AG20443 (cell line): ENCODE measurements at places on chromosomes 11 and 22.

- DNase-seq, result peak; percentile 25
Observed at GRCh38 chr11:36300650-36301049, 4.6 kb downstream of the PRR5L start.

DNA sequence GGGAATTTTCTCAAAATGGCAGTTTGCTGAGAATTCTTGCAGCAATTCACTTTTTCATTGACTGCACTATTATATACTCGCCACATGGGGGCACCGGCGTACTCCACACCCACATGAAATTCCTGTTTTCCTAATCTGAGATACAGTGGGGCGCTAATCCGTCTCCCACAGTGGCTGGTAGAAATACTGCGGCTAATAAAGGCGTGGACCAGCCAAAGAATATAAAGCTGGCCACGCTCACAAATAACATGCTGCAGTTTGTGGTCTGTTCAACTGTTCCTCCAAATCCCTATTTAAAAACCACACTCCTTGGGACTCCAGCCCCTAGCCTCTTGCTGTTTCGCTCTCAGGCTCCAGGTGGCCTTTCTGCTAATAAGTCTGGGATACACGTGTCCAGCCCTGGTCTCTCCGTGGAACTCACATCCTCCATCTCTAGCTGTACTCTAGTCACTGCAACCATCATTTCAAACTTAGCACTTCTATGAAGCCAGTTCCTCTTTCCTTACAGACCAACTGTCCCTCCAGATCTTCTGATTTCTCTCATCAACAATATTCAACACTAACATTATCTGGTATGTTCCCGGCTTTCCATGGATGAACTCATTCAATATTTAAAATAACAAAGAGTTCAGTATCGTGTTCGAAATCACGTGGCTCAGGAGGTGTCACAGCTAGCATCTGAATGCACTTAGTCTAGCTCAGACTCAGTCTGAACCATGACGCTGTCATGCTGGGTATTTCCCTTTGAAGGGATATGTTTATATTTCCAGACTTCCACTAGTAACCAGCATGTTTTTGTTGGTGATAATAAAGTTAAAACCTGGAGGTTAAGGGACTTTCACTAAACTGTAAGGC lies 22.0 kb downstream of the TBRG1 start:
- DNase-seq, result peak; percentile 76

- DNase-seq, result no peak
Observed at GRCh38 chr11:44308923-44309477, 939 bp downstream of the ALX4 start.

GRCh38 chr11:46378296-46378695 lies 3.2 kb upstream of the MDK start:
- no peak for DNase-seq

DNA sequence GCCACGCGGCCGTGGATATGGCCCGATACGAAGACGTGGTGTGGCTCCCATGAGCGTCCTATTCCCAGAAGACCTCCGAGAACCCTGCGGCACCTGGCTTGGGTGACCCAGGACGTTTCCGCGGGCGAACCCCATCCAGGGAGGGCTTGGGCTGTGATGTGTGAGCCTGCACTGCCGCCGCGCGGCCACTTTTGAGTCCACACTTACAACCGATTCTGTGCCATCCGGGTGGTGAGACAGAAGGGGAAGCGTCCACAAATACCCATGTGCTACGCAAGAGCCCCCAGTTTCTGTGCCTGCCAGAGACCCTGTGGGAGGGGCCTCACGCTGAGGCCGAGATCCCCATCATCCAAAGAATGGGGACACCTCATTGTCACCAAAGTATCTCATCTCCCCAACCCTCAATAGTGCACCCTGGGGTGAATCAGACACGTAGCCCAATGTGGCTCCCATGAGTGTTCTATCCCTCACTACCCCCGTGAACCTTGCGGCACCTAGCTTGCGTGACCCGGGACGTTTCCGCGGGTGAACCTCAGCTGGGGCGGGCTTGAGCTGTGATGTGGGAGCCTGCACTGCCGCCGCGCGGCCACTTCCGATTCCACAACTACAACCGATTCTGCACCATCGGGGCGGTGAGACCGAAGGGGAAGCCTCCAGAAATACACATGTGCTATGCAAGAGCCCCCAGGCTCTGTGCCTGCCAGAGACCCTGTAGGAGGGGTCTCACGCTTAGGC lies 4.6 kb upstream of the H19 start:
- DNase-seq, result no peak

GRCh38 chr11:121067962-121068647 lies 32.9 kb upstream of the TECTA start:
- no peak for DNase-seq

DNA sequence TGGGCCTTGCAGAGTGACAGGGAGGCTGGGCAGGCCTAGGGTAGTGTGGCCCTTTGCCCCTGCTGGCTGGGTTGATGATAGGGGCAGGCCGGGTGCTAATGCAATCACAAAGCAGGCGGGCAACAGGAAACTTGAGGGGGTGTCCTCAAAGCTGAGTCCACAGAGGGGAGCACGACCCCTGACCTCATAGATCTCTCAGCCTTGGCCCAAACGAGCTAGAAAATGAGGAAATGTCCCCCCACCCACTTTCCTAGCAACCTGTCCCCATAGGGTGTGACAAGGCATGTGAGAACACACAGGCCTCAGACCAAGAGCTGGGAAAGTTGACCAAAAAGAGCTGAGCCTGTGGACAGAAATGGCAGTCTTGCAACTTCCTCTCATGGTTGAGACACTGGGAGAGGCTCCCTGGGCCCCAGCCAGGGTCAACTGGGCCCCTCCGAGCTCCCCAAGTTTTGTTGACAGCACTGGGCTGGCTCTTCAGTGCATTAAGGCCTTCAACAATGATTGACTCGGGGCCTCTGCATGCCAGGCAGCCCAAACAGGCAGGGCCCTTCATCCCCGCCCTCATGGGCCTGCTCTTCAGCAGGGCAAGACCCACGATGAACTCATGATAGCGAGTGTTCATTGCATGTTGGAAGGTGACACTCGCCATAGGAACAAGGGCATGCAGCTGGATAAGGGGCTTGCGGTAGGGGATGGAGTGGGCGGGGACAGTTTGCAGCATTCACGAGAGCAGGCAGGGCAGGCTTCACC lies 9.8 kb upstream of the SPI1 start:
- no peak for DNase-seq

GRCh38 chr11:115456019-115456418 lies 48.2 kb downstream of the CADM1 start:
- no peak for DNase-seq

- DNase-seq, result no peak
Observed at GRCh38 chr11:116601814-116602636, 170.8 kb downstream of the BUD13 start.

DNA sequence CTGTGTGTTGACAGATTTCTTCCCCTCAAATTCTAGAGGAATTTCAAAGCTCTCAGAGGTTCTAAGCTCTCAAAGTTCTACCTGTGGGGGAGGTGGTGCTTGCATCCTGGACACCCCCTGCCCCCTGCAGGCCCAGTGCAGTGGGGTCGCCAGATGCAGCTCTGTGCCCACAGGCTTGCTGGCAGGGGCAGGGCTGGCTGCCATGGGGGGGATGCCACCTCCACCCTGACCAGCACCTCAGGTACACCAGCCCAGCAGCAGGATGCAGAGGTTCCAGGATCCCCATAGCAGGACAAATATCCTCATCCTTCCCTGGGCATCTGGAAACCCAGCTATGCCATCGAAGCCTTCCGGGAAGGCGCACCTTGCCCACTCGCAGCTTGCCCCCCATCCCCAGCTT lies 91.1 kb downstream of the BRD1 start:
- DNase-seq, result no peak

DNA sequence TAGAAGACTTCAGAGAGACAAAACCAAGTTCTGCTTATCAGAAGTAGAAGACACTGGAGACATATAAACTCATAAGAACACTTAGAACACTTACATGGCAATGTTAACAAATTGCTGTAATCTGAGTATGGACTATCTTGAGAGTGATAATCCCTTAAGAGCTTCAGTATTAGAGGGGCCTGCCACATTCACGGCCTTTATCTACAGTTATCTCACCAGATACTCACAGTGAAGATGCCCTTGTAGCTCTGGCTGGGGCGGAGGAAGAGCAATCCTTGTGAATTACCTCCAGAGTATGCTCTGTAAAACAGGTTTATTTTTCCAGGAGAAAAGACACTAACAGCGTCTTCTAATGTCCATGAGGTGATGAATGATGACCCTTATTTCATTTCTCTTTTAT lies 762.8 kb downstream of the FAM181B start:
- no peak for DNase-seq

DNA sequence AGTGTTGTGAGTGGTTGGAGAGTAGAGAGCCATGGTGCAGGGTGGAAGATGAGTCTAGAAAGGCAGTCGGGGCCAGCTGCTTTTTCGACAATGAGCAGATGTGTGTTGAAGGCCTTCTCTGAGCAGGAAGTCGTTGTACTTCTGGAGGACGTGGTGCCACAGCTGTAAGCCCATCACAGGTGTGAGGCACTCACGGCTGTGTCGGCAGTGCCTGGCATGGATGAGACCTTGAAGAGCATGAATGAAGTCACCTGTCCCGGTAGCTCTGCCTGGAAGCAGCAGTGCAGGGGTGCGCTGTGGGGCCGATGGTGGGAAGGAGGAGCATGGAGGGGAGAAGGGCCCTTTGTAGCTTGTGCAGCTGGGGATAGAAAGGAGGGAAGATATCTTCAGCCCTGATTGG lies 165.2 kb downstream of the PKNOX2 start:
- DNase-seq, result no peak

DNA sequence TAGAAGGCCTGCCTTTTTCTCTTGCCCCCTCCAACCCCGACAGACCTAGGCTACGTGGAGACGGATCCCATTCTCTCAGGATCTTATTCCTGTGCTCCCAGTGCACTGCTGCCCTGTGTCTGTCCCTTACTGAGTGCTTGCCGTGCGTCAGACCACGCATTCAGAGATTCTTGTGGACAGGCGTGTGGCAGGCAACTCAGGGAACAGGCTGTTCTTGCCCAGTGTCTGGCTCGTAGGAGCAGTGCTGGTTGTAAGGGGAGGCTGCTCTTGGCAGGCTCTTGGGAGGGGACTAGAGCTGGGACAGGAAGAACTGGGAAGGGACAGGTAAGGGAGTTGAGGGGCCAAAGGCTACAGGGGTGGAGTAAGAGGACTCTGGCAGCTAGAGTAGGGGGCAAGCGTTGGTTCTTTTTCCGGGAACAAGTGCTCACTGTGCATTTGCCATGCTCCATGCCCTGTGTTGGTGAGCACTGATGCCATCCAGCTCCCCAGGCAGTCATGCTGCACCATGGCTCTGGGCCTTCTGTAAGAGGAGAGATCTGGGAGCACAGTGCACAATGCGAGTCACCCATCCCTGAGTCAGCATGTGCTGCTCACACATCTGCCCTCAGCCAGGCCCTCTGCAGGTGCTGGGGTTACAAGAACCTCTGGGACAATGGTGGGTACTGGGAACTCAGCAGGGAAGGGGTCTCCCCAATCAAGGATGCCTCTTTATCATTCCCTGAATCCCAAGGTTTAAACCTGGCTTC lies 119.1 kb downstream of the TBC1D22A start:
- DNase-seq, result peak; percentile 63
